CD8-positive, alpha-beta memory T cell (primary cell): ENCODE measurements at places on chromosomes 13 and 19.

DNA sequence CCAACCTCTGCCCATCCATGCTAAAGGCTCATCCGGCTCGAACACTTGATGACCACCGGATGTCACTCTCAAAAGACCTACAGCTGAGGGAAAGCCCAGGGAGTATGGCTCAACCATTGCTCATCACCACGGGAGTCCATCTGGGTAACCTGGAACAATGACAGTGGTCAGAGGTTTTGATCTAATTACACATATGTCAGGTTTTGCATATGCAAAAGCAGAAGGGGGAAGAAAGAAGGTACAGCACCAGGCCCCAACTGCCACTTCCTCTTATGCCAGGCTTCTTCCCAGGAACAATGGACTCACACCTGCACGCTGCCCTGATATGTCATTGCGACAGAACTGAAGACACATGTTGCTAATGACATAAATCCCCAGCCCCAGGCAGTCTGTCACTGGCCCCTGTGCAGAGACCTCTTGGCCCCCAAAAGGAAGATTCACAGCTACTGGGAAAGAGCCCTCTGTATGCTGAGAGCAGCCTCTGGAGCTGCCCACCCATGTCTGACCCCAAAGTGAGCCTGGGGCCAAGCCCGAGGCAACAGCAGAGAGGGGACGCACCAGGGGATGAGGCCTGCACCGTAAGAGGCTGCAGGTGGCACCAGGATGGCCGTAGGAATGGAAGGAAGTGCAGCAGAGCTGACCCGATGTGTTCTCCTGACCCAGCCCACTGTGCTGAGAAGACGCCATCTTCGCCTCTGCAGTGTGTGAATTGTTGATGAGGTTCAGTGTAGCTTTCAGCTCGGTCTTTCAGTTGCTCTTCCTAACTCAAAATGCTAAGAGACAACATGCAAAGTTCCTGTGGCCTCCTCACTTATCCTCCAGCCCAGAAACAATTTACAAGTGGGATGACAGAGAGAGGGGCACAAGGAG is 26.3 kb downstream of the EPS15L1 start:
- H3K4me3 ChIP-seq = no peak overlapping the region
- no peaks in the 10 kb centered on the region for H3K27me3 ChIP-seq
- H3K27ac ChIP-seq = no peak overlapping the region
- DNase-seq = no peak
- peaks cover 43% of the 10 kb centered on the region for H3K4me1 ChIP-seq
- H3K36me3 ChIP-seq = no peaks in the 10 kb centered on the region

DNA sequence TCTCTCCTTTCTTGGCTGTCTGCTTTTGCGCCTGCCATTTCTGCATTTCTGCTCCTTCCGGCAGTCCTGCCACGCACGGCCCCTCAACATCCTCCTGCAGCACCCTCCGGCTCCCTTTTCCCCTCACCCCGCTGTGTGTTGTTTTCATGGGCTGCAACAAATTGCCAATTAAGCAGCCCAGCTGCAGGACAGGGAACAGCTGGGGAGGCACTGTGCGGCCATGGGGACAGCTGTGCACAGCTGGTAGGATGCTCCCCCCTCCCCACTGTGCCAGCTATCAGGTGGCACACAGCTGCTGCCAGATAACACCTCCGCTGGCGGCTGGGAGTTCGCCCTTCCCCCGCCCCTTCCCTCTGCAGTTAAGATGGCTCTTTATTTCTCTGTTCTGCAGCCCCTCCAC is 25.4 kb downstream of the LYL1 start:
- H3K36me3 ChIP-seq = no peaks in the 10 kb centered on the region
- no peaks in the 10 kb centered on the region for H3K27me3 ChIP-seq
- H3K4me3 ChIP-seq = no peak overlapping the region
- DNase-seq = no peak

GRCh38 chr13:44416301-44416700 is 42.7 kb downstream of the SERP2 start:
- no peaks in the 10 kb centered on the region for H3K4me1 ChIP-seq
- H3K27me3 ChIP-seq = no peaks in the 10 kb centered on the region
- no peak overlapping the region for H3K4me3 ChIP-seq
- H3K36me3 ChIP-seq = no peaks in the 10 kb centered on the region

- no peak for DNase-seq
- H3K4me1 ChIP-seq = no peaks in the 10 kb centered on the region
- H3K27me3 ChIP-seq = no peaks in the 10 kb centered on the region
- H3K4me3 ChIP-seq = no peak overlapping the region
- H3K27ac ChIP-seq = no peak overlapping the region
Measured at GRCh38 chr13:109900320-109900719, 113.9 kb upstream of the IRS2 start.
